Cardiac muscle cell (in vitro differentiated cells and primary cell): ENCODE measurements at places on chromosomes 12 and 14. TPM values are rescaled to one million over a fixed set of nuclear protein-coding genes. Genes with fewer than 3 reads are reported as not detected.

- H3K4me3 ChIP-seq: no peak overlapping the region
- no peak for DNase-seq
- H3K36me3 ChIP-seq: no peaks in the 10 kb centered on the region
Measured at GRCh38 chr14:59238216-59238615, 49.7 kb downstream of the DAAM1 start.

GRCh38 chr12:43482311-43483085, 69.5 kb downstream of the ADAMTS20 start:
- no peak overlapping the region for H3K27ac ChIP-seq
- H3K27me3 ChIP-seq: no peaks in the 10 kb centered on the region
- H3K4me1 ChIP-seq: no peaks in the 10 kb centered on the region
- H3K4me3 ChIP-seq: no peak overlapping the region
- H3K36me3 ChIP-seq: no peaks in the 10 kb centered on the region
- no peak for DNase-seq

KRT80 gene
- polyA plus RNA-seq: not detected in 2 replicates

NUP107 gene
- 53.9 and 69.5 TPM in 2 replicates for polyA plus RNA-seq

LYZ gene
- 0.35 TPM in 1 of 2 replicates, not detected in the other for polyA plus RNA-seq

MDM2 gene
- polyA plus RNA-seq: 23.7 and 37.3 TPM in 2 replicates

RASSF3 gene
- polyA plus RNA-seq: 3.5 and 4.8 TPM in 2 replicates
